ENCODE measurements at places on chromosomes 11 and 22.

- no peaks in the 10 kb centered on the region for H3K27me3 ChIP-seq
- peaks cover 10% of the 10 kb centered on the region for H3K4me1 ChIP-seq
- H3K4me3 ChIP-seq = no peak overlapping the region
- no peak overlapping the region for H3K27ac ChIP-seq
These were observed 207.5 kb downstream of the TBC1D22A start for GRCh38 chr22:46969961-46970360.

- peak; percentile 64 for DNase-seq
- H3K36me3 ChIP-seq = peaks cover 6% of the 10 kb centered on the region
- no peaks in the 10 kb centered on the region for H3K27me3 ChIP-seq
- H3K4me3 ChIP-seq = no peak overlapping the region
These were observed 30.9 kb upstream of the CARS1 start for GRCh38 chr11:3087821-3088800.

- no peak overlapping the region for H3K4me3 ChIP-seq
- no peaks in the 10 kb centered on the region for H3K4me1 ChIP-seq
- no peaks in the 10 kb centered on the region for H3K27me3 ChIP-seq
- no peak overlapping the region for H3K27ac ChIP-seq
- DNase-seq = no peak
These were observed 9.8 kb downstream of the APOBEC3D start for GRCh38 chr22:39030705-39031104.

DNA sequence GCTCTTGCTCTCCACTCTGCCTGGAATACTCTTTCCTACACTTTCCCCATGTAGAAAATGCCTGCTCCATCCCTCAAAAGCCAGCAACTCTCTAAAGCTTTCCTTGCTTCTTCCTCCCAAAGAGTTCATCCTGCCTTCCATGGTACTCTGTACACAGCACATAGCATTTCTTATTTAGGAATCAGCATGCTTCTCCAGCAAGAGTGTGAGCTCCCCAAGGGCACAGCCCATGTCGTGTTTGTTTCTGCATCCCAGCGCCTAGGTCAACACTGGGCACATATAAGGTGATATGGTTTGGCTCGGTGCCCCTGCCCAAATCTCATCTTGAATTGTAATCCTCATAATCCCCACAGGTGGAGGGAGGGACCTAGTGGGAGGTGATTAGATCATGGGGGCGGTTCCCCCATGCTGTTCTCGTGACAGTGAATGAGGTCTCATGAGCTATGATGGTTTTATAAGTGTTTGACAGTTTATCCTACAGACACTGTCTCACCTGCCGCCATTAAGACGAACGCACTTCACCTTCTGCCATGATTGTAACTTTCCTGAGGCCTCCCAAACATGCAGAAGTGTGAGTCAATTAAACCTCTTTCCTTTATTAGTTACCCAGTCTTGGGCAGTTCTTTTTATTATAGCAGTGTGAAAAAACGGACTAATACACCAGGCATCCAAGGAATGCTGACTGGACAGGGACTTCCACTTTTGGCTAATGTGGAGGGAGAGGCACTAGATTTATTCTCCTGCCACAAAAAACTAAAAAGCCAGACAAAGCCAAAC lies 8.2 kb downstream of the VPS37C start:
- peak overlapping the region; percentile 14 for H3K27ac ChIP-seq
- peaks cover 36% of the 10 kb centered on the region for H3K4me1 ChIP-seq
- H3K4me3 ChIP-seq = no peak overlapping the region
- no peak for DNase-seq

GRCh38 chr11:17230867-17231851 lies 23.4 kb upstream of the PIK3C2A start:
- DNase-seq = no peak
- H3K27me3 ChIP-seq = no peaks in the 10 kb centered on the region
- no peaks in the 10 kb centered on the region for H3K36me3 ChIP-seq
- H3K4me1 ChIP-seq = no peaks in the 10 kb centered on the region

GRCh38 chr11:93028960-93029522 lies 59.6 kb downstream of the MTNR1B start:
- no peak for DNase-seq
- H3K4me3 ChIP-seq = no peak overlapping the region
- no peak overlapping the region for H3K27ac ChIP-seq
- H3K27me3 ChIP-seq = no peaks in the 10 kb centered on the region

GRCh38 chr11:115391160-115391559 lies 113.1 kb downstream of the CADM1 start:
- no peak overlapping the region for H3K4me3 ChIP-seq
- no peaks in the 10 kb centered on the region for H3K27me3 ChIP-seq
- peaks cover 7% of the 10 kb centered on the region for H3K4me1 ChIP-seq
- no peak overlapping the region for H3K27ac ChIP-seq

DNA sequence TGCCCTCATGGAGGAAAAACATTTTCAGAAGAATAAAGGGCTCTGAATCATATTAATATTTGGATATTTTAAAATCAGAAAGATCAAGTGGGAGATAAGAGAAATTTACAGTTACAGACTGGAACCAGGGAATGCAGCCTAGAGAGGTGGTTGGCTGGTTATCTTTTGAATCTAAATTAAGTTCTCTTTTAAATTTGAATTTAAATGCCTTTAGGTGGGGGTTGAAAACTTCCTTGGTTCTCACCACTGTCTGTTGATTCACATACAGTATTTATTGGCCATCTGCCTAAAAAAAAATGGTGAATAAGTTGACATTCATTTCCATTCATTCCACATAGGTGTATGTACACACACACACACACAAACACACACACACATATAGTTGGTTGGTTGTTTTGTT lies 35.7 kb upstream of the PTPRJ start:
- peaks cover 23% of the 10 kb centered on the region for H3K4me1 ChIP-seq
- DNase-seq = no peak
- H3K4me3 ChIP-seq = no peak overlapping the region
- no peaks in the 10 kb centered on the region for H3K27me3 ChIP-seq

DNA sequence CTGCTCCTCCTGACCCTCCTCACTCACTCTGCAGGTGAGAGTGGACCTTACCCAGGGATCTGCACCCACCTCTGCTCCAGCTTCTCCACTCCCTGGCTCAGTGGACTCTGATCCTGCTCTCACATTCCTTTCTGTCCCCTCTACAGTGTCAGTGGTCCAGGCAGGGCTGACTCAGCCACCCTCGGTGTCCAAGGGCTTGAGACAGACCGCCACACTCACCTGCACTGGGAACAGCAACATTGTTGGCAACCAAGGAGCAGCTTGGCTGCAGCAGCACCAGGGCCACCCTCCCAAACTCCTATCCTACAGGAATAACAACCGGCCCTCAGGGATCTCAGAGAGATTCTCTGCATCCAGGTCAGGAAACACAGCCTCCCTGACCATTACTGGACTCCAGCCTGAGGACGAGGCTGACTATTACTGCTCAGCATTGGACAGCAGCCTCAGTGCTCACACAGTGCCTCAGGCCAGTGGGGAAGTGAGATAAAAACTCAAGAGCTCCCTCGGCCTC lies 29.7 kb upstream of the VPREB1 start:
- no peak overlapping the region for H3K27ac ChIP-seq
- H3K4me3 ChIP-seq = no peak overlapping the region
- H3K27me3 ChIP-seq = no peaks in the 10 kb centered on the region
- no peak for DNase-seq

DNA sequence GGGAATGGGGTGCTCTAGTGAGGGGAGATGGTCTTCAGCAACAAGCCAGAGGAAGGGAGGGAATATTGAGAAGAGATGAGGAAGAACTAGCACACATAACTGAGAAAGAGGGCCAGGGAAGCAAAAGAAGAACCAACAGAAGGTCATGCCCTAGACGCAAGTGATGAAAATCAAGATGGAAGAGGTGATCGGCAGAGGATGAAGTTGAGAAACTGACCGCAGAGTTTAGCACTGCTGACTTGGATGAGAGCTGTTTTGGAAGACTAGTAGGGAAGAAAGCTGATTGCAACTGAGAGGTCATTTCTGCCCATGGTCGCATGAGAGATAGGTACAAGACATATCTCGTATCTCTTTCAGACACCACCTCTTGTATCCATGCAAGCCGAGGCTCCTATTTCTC lies 2.9 kb downstream of the SPINDOC start:
- H3K27me3 ChIP-seq = no peaks in the 10 kb centered on the region
- DNase-seq = no peak
- peaks cover 38% of the 10 kb centered on the region for H3K36me3 ChIP-seq
- H3K4me3 ChIP-seq = no peak overlapping the region

DNA sequence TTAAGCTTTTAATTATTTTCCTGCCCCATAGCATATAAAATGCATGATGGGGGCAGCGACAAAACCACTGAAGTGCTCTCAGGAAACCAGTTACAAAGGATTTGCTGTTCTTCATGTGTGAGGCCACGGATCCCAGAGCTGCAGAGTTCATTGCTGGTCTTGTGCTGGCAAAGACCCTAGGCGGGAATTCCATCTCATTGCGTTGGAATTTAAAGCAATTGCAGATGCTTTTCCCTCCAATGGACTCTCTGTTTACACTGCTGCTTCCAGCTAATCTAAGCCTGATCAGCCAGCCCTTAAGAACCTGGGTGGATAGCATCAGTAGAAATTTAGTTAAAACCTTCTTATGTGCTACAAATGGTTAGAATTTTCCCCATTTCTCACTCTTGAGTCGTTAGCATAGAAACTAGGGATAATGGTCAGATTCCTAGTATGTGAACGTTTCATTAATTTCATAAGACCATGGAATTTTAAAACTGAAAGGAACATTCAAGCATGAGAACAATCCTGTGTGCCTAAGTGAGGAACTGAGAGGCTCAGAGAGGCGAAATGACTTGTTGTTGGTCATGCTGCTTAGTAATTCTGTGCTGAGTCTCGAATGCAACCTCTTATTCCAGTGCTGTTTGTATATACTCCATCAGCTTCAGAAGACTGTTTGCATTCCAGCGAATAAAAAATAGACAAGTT lies 36.1 kb upstream of the ADSL start:
- no peaks in the 10 kb centered on the region for H3K4me1 ChIP-seq
- no peak for DNase-seq
- no peak overlapping the region for H3K4me3 ChIP-seq
- H3K36me3 ChIP-seq = peaks cover 93% of the 10 kb centered on the region

- H3K27me3 ChIP-seq = no peaks in the 10 kb centered on the region
- no peaks in the 10 kb centered on the region for H3K36me3 ChIP-seq
- no peak overlapping the region for H3K4me3 ChIP-seq
- H3K4me1 ChIP-seq = no peaks in the 10 kb centered on the region
These were observed 21.4 kb downstream of the MRPL23 start for GRCh38 chr11:1968454-1969002.

DNA sequence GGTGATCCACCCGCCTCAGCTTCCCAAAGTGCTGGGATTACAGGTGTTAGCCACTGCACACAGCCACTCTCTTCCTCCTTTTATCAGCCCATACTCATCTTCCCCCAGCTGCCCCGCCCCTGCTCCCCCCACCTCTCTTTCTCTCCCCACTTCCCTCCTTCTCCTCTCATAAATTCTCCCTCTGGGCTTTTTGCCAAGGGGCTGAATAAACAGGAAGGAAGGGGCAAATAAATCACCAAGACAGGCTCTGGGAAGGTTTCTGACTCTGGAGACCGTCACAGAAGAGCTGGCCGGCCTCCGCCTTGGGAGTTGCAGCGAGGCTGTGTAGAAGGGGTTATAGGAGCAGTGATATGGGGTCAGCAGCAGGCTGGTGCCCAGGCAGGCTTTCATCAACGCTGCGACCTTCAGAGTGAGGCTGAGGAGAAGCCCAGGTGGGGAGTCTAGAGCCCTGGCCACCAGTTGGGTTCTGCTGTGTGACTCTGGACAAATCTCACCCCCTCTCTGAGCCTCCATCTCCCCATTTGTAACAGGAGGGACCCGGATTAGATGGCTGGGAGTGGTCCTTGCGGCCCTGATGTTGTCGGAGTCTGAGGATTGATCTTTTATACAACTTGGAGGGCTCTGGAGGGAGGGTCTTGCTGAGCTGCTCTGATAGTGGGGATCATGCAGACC lies 62.6 kb upstream of the RASD2 start:
- H3K4me3 ChIP-seq = no peak overlapping the region
- H3K4me1 ChIP-seq = peaks cover 24% of the 10 kb centered on the region
- H3K27me3 ChIP-seq = no peaks in the 10 kb centered on the region

DNA sequence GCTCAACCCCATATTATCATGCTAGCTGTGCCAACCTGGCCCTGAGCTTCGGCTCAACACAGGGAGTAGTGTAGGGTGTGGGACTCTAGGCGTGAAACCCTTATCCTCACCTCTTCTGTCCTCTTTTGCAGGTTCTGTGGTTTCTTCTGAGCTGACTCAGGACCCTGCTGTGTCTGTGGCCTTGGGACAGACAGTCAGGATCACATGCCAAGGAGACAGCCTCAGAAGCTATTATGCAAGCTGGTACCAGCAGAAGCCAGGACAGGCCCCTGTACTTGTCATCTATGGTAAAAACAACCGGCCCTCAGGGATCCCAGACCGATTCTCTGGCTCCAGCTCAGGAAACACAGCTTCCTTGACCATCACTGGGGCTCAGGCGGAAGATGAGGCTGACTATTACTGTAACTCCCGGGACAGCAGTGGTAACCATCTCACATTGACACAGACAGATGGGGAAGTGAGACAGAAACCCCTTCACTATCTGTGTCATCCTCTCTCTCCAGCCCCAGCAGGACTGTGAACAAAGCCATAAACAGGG lies 76.4 kb downstream of the GGTLC2 start:
- H3K4me1 ChIP-seq = peaks cover 9% of the 10 kb centered on the region
- no peak for DNase-seq
- H3K27me3 ChIP-seq = peaks cover 8% of the 10 kb centered on the region
- H3K36me3 ChIP-seq = no peaks in the 10 kb centered on the region
- peak overlapping the region; percentile 74 for H3K27ac ChIP-seq

- no peaks in the 10 kb centered on the region for H3K27me3 ChIP-seq
- no peak for DNase-seq
- H3K27ac ChIP-seq = peak overlapping the region; percentile 84
- H3K4me1 ChIP-seq = peaks cover 16% of the 10 kb centered on the region
- H3K36me3 ChIP-seq = peaks cover 34% of the 10 kb centered on the region
- peak overlapping the region; percentile 76 for H3K4me3 ChIP-seq
These were observed 876 bp downstream of the NFRKB start for GRCh38 chr11:129894278-129895125.

- no peak overlapping the region for H3K4me3 ChIP-seq
- H3K27ac ChIP-seq = no peak overlapping the region
- H3K4me1 ChIP-seq = peaks cover 15% of the 10 kb centered on the region
- peaks cover 41% of the 10 kb centered on the region for H3K36me3 ChIP-seq
- DNase-seq = no peak
These were observed 10.2 kb downstream of the SERPIND1 start for GRCh38 chr22:20783844-20784723.

DNA sequence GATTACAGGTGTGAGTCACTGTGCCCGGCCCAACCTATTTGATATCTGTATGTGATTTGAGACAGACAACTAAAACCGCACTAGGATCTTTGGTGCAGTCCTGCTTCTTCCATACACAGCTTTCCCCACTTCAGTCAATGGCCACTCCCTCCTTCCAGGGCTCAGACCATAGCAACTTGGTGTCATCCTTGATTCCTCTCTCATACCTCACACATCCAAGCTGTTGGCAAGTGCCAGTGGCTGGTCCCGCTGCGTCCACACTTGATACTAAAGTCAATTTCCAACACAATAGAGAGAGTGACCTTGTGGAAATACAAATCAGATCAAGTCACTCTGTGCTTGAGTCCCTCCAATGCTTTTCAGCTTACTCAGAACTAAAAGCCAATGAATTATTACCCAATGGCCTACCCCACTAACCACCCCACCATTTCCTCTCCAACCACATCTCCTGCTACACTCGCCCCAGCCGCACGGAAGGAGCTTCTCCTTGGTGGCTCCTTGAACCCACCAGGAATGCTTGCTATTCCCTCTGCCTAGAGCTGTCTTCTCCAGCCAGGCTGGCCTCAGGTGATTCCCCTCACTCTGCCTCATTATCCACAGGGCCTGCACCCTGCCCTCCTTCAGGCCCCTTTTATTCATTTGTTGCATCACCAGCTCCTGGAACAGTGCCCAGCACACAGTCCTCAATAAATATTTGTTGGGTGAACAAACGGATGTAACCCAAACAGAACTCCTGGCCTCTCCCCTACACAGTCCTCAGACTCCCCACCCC lies 12.9 kb downstream of the ABTB2 start:
- H3K27me3 ChIP-seq = no peaks in the 10 kb centered on the region
- no peak for DNase-seq
- no peak overlapping the region for H3K4me3 ChIP-seq
- peaks cover 28% of the 10 kb centered on the region for H3K4me1 ChIP-seq
